Activated naive CD4-positive, alpha-beta T cell treated with anti-CD3 and anti-CD28 coated beads, Interleukin-2, amount 50 U/mL, for 72 hours (primary cell): ENCODE measurements at places on chromosomes 5 and 9.

DNA sequence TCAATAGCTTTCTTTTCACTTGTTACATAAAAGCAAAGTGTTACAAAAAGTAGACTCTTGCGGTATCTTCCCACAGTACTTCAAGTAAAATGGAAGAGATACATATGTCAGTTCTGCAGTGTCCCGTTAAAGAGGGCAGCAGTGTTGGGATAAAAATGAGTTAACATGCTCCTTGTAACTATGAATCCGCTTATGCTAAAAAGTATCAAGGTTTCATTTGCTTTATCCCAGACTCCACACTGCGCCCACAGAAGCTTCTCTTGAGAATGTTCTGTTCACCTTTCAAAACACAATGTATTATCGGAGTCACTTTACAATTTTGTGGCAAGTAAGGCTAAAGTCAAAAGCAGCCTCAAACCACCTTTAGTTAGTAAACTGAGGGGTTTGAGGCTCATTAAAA lies 790 bp downstream of the PTAR1 start:
- DNase-seq = no peak

- no peak for DNase-seq
Measured at GRCh38 chr9:94767331-94768072, 41.0 kb downstream of the AOPEP start.

- no peak for DNase-seq
Measured at GRCh38 chr5:148090773-148091250, 27.0 kb downstream of the SPINK5 start.

GRCh38 chr5:74182603-74183002 lies 457.9 kb downstream of the ENC1 start:
- DNase-seq = no peak

DNA sequence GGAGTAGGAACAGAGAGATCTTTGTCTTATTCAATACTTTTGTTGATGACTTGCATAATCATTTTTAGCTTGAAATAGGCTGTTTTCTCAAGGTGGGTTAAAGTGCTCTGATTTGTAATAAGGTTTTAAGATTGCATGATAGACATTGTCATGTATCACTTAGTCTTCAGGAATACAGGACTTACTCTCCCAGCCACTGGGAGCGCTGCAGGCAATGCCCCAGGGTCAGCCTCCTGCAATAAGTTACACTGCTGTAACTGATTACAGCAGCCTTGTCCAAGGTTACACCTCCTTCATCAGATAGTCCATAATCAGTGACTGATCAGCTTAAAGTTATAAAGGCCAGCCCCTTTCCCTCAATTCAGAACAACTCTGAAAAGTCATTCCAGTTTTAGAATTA lies 218.6 kb downstream of the ESM1 start:
- no peak for DNase-seq

- DNase-seq = no peak
Measured at GRCh38 chr9:106717686-106718085, 145.3 kb upstream of the ZNF462 start.

DNA sequence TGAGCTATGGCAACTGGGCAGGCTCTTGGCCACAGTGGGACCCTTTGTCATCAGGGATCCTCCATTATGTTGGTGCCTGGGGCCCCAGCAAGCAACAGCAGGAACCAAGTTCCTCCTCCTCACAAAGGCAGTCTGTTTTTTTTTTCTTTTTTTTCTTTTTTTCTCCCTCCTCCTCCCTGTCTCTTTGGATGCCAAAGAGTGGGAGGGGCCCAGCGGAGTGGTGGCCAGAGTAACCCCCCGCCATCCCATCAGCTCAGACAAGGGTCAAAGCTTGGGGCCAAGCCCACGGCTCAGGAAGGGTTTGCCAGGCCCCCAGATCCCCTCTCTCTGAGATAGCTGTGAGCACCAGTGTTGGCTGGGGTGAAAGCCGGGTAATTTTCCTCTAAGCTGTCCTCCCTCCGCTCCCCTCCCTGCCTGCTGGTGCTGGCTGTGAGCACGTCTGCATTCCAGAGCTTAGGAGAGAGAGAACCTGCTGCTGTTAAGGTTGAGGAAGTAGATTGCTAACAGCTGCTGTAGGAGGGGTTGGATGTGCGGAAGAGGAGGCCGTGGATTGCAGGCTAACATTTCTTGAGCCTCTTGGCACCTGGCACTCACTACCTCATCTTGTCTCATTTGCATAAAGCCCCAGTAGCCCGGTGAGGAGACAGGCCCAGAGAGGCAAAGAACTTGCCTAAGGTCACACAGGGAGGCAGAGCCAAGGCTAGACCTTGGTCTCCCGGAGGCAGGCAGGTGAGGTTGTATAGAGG lies 21.2 kb downstream of the GSN start:
- DNase-seq = no peak

DNA sequence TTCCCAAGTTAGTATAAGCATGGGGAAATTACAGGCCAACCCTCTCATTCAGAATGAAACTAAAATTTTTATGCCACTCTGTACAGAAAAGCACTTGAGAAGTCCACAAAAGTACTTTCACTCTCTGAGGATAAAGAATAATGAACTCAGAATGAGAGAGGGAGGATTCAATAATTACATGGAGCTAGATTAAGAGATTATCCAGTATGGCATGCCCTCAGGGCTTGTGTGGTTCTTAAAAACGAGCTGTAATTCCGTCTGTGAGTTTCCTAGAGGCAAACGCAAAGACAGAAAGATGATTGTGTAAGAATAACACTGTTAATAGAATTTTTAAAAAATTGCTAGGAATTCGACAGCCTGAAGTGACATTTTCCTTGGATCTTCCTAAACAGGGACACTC lies 126.8 kb upstream of the PTCH1 start:
- no peak for DNase-seq

GRCh38 chr9:125764198-125764597 lies 17.0 kb downstream of the PBX3 start:
- no peak for DNase-seq

GRCh38 chr5:161421067-161421466 lies 125.5 kb downstream of the GABRB2 start:
- DNase-seq = no peak

DNA sequence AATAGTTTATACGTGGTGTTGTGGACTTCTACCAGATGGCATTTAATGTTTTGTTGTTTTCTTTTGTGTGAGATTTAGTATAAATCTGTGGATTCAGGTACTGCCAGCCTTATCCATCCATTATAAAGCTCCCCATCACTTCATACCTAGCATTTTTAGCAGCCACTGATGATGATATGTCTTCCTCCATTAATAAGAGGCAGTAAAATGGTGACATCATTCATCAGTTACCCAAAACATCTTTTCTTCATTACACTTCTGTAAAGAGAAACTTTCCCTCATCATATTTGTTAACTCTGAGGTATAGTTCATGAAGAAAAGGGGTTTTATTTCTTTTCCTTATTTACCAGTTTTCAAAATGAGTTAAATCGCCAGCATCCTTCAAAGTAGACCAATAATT lies 19.4 kb downstream of the CHD1 start:
- no peak for DNase-seq

DNA sequence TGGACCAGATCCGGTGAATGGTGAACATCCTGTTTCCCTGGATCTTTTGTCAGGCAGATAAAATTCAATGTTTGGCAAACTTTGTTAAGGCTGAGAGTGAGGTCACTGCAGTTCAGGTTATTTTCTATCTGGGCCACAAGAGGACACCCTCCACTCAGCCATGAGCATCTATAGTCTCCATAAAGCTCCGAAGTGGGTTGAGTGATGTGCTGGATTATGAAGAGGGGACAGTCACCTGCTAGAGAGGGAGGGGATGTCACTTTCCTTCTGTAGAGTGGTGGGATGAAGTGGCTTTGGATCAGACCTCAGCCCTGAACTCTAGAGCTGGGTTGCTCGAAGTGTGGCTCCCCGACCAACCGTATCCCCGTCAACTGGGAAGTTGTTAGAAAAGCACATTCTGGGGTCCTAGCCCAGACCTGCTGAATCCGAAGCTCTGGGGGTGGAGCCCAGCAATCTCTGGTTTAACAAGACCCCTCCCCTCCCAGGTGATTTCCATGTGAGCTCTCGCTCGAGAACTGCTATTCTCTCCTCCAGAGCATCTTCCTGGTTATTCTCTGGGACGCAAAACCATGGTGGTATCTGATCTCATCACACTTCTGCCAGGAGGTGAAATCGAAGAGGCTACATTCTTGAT lies 31.8 kb upstream of the FGF1 start:
- no peak for DNase-seq

DNA sequence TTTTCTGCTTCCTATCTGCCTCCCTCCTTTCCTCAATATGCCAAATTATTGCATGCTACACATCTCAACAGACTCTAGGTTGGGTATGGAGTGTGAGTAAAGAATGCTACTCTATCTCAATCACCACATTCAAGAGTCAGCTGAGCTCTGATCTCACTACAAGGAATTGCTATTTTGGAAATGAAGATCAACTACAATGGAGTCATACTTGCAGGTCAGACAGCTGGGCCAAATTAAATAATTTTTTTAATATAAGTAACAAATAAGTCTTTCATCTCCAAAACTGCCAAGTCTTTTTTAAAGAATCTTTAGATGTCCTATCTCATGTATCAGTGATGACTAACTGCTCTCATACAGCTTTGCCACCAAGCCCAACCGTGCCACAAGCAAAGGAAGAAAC lies 64.0 kb downstream of the DEPDC1B start:
- no peak for DNase-seq

DNA sequence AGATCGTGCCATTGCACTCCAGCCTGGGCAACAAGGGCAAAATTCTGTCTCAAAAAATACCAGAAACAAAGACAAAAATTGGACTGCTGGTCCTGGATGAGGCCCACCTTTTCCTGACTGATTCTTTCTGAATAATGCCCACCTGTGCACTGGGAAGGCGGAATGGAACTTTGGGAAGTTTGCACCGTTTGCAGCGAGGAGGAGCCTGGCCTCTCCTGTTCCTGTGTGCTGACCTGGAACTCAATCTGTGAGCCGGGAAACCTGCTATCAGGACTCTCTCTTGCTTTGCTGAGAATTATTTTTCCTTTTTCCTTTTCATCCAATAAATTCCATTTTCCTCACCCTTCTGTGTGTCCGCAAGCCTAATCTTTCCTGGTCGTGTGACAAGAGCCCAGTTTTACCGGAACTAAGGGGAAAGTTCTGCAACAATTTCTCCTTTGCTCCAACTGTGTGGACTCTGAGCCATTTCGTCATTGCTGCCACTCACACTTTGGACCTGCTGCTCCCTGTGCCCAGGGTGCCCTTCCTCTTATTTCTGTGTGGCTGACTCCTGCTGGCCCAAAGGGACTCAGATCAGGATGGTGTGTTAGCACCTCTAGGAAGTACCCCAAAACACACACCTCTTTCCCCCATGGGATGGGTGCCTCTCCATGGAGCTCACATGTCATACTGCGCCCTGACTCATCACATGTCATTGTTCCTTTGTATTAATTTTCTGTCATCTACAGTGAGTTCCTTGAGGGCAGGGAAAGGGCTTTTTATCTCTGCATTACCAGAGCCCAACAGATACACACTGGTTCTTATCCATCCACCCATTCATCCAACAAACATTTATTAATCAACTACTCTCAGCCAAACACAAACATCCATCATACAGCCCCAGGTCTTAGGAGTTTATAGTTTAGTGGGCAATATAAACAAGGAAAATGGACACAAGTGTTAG lies 4.7 kb upstream of the GLRX start:
- no peak for DNase-seq

DNA sequence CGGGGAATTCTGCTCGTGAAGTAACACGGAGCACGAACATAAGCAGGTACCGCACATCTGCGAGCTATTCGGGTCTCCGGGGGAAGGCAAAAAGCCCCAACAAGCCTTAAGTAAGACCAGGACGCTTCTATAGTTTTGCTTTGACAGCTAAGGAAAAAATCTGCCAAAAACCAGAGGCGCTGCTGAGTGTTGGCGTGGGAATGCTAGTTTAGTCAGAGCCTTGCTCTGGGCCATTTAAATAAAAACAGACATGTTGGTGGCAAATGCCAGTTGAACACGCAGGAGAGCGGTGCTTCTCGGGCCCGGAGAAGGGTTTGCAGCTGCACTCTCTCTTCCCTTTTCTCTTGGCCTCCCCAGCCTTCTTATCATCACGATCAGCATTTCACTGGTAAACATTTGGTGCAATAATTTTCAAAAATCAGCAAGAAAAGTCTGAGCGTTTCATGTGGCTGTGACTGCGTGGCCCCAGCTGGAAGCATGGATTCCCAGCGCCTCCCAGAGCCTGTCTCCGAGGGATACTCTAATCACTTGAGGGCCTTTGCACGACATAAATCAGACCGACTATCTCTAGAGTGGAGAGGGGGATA lies 6.4 kb upstream of the NOTCH1 start:
- DNase-seq = no peak

GRCh38 chr9:470552-471194 lies 256.0 kb downstream of the DOCK8 start:
- no peak for DNase-seq

GRCh38 chr5:95786821-95787418 lies 35.6 kb downstream of the GLRX start:
- DNase-seq = no peak

- no peak for DNase-seq
Measured at GRCh38 chr5:154349626-154350264, 96.1 kb upstream of the SAP30L start.

- DNase-seq = no peak
Measured at GRCh38 chr5:55540024-55540423, 5.3 kb upstream of the PLPP1 start.

- DNase-seq = no peak
Measured at GRCh38 chr9:135468854-135469521, 10.6 kb upstream of the PPP1R26 start.

- no peak for DNase-seq
Measured at GRCh38 chr9:103837940-103838339, 256.2 kb upstream of the SMC2 start.

- peak; percentile 17 for DNase-seq
Measured at GRCh38 chr9:121499427-121500164, at the start of gene GGTA1. TSS of gene GGTA1 (minus strand) at chr9:121499844. CDS start at chr9:121467922, 31,922 bp downstream.

DNA sequence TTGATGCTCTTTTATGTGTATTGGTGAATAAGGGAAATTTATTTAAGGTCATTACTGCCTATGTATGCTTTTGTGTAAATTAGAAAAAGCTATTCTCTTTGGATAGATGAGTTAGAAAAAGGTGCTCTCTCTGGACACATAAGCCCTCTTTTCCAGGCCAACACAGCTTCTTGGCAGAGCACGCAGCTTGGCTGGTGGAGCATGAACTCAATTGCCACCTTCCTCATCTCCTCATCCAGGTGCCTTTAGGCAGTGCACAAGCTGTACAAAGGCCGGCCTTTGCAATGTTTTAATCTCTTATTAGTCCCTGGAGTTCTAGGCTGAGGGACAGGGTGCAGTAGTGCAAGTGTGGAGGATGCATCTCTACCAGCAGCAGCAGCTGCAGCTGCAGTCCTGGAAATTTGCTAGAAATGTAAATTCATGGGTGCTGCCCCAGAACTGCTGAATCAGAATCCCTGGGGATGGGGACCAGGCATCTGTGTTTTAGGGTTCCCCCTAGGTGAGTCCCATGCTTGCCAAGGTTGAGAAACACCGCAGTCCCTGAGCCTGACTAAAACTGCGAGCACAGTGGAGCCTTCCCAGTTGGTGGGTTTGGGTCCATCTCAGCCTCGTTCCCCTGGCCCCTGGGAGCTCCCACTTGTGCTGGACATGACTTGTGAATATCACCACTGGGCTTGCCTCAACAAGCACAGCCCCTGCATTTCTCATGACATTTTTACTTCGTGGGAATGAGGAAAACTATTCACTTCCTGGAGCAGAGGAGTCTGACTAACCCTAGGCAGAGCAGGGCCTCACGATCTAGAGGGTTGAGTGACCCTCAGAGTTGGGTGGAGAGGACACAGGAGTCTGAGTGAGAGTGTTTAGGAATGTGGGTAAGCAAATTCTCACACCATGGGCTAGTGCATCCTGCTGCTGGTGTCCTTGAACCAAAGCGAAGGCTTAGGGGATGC lies 272.3 kb downstream of the ZSWIM6 start:
- no peak for DNase-seq

- no peak for DNase-seq
Measured at GRCh38 chr9:30771163-30771708, 1613.2 kb upstream of the ACO1 start.
